EH (cell line): ENCODE measurements at places on chromosomes 3 and 15.

GRCh38 chr15:45276831-45277230, 24.8 kb downstream of the SLC28A2 start:
- DNase-seq: peak; percentile 45

- no peak for DNase-seq
These were observed 4.2 kb upstream of the NUP210 start for GRCh38 chr3:13424141-13424844.

DNA sequence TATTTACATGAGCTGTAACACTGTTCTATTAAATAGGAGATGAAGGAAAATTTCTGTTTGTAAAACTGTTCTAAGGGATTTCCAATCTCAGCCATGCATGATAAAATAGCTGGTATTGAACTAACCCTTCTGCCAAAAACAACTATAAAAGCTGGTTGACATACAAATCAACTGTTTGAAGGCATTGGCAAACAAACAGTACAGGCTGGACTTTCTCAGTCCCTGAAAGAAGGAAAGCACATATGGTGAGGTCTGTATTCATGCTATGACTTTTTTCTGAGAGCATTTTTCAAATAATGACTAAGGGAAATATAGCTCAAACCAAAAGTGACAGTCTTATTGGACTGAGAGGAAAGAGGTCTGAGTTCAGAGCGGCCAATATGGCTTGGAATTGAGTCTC, 117.0 kb upstream of the CCDC54 start:
- no peak for DNase-seq

DNA sequence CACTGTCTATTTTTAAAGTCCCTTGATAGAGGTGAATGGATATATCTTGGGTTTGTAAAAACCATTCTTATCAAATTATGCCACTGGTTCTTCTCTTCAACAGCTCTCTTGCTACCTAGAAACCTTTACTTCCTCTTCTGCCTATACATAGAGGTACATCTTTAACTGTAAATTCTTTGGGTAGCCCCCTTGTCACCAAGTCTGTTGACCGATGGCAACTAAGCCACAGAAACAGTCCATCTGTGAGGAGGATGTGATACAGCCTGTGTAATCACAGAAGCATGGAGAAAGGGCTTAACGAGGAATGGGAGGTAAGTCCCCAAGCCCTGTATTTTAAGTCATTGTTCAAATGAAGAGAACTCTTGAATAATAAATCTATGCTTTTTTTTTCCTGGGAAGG, 246.5 kb upstream of the MDFIC2 start:
- DNase-seq: no peak

- DNase-seq: peak; percentile 94
These were observed 10.6 kb upstream of the TM4SF1 start for GRCh38 chr3:149388001-149388440.

- DNase-seq: no peak
These were observed 27.6 kb upstream of the ZFAND6 start for GRCh38 chr15:80031841-80032240.

DNA sequence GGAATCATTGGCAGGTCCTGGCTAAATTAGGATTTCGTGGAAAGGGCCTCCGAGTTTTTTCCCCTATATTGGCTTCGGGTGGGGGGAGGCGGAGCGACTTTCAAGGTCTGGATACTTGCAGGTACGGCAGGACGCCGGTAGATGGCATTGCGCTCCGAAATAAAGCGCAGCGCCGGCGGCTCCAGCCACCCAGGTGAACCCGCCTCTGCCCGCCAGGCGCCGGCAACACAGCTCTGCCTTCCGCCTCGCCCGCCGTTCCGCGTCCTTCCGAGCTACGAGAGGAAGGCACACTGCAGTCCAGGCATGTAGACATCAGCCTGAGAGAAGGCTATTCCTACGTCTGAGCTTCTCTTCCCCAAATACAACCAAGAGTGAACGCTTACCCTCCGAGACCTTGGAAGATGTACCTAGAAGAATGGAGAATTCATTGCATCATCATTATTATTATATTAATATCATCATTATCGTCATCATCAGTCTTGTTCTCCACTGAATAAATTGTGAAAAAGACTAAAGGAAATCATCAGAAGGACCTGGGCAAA, 514.1 kb downstream of the MECOM start:
- peak; percentile 70 for DNase-seq

- DNase-seq: no peak
These were observed 225.6 kb downstream of the TBL1XR1 start for GRCh38 chr3:176971613-176972174.

GRCh38 chr15:47184908-47185801, 532.1 kb upstream of the SEMA6D start:
- DNase-seq: no peak

DNA sequence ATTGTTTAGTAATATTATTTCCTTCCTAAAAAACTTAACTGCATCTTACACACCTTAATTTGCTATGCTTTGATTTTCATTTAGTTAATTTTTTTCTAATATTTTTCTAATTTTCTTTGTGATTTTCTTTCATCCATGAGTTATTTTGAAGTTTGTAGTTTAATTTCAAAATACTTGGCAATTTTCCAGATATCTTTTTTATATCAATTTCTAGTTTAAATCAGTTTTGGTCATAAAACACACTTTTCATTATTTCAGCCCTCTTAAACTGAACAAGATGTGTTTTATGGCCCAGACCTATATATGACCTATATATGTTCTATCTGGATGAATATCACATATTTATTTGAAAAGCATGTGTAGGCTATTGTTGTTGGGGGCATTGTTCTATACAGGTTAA, 759.9 kb upstream of the SGO1 start:
- no peak for DNase-seq

GRCh38 chr3:71433631-71434030, 149.9 kb downstream of the FOXP1 start:
- no peak for DNase-seq

DNA sequence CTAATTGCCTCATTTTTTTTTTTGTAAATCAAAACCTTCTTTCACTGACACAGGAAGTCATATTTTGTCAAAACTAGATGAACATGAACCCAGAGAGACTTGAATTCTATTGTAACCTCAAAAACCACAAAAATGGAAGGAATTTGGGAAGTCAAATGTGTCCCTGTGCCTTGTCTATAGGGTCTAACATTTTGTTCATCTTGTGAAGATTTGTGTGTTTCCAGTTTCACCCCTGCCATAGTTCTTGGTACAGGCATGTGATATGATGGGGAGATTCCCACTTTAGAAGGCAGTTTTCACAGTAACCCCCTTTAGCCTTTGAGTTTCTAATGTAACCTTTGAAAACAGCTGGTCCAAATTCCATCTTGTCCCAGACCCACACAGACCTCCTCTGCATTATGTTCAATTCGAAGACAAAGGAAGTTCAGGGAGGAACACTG, 318.5 kb upstream of the ADAMTS9 start:
- peak; percentile 88 for DNase-seq

GRCh38 chr3:9077029-9077428, 113.8 kb upstream of the RAD18 start:
- DNase-seq: no peak

- DNase-seq: peak; percentile 35
These were observed 112.4 kb downstream of the ABI3BP start for GRCh38 chr3:100880845-100881244.

GRCh38 chr3:157172746-157173145, 12.8 kb upstream of the CCNL1 start:
- no peak for DNase-seq

GRCh38 chr3:54621184-54621583, 306.7 kb downstream of the LRTM1 start:
- DNase-seq: no peak

DNA sequence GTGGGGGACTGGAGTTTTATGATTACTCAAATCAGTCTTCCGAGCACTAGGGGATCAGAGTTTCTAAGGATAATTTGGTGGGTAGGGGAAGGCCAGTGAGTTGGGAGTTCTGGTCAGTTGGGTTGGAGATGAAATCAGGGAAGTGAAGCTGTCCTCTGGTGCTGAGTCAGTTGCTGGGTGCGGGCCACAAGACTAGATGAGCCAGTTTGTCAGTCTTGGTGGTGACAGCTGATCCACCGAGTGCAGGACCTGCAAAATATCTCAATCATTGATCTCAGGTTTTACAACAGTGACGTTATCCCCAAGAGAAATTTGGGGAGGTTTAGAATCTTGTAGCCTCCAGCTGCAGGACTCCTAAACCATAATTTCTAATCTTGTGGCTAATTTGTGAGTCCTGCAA, 249.4 kb downstream of the FAM43A start:
- no peak for DNase-seq

GRCh38 chr15:86611417-86612040, 531.9 kb downstream of the AGBL1 start:
- DNase-seq: no peak
